ENCODE measurements at places on chromosomes 12 and 14.

- no peak for DNase-seq
Measured at GRCh38 chr12:5710260-5710878, 234.7 kb downstream of the ANO2 start.

GRCh38 chr12:24721191-24721590 is 227.7 kb downstream of the BCAT1 start:
- no peak for DNase-seq

- DNase-seq = no peak
Measured at GRCh38 chr14:28756269-28756883, 10.2 kb upstream of the FOXG1 start.

DNA sequence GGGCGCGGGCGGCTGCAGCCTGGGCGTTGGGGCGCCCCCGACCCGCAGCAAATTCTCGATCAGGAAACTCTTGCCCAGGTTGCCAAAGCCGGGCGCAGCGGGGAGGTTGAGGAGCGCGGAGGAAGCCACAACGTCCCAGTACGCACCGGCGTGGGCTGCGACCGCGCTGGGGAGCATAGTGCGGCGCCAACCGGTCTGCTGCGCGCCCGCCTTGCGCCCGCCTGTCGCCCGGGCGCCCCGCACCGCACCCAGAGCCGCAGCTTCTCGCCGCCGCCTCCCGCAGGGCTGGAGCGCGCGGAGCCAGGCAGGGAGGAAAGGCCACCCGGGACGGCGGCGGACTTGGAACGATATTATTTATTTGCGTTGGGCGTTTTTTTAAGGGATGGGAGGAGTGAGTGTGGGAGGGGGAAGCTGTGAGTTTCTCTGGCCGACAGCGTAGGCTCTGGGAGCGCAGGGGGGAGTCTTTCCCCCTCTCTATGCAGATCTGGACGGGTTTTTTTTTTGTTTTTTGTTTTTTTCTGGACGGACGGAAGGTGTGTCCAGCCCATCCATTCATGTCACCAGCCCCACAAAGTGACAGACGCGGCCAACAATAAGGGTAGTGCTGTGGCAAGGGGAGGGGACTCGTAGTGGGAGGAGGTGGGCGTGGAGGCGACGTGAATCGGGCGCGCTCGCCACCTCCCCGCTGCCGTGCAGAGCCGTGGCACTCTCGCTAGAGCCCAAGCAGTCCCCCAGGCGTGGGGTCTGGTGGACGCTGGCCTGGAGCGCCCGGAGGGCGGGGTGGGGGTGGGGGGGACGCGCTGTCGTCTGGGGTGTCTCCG is at the start of gene DBX2:
Gene DBX2, minus strand, starts transcription at position 349 of the 821 bp plus-strand sequence. Its CDS starts 172 bp downstream, at position 177.
- no peak for DNase-seq

- no peak for DNase-seq
Measured at GRCh38 chr14:96554315-96554910, 52.2 kb downstream of the PAPOLA start.

- DNase-seq = no peak
Measured at GRCh38 chr12:93266-94005, 26.9 kb downstream of the IQSEC3 start.

- DNase-seq = no peak
Measured at GRCh38 chr12:6960593-6961277, 9.6 kb downstream of the PTPN6 start.

All from activated T-cell treated with anti-CD3 and anti-CD28 coated beads for 24 hours (primary cell).